CD4-positive, alpha-beta T cell treated with Interferon alpha-2 for 1 hour (primary cell): ENCODE measurements at places on chromosomes 7 and 10.

DNA sequence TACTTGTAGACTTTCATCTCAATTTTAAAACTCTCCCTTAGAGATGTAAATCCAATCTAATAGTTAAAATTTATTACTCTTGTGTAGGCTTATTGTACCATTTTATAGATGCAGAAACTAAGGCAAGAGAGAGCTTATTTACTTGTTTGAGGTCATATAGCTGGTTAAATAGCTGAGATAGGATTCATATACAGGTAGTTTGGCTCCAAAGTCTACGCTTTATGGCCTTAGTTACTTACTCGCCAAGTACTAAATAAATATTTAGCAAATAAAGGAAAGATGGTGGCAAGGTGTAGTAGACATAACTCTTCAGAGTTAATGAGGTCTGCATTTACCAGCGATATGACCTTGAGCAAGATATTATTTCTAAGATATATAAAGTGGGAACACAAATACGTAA is 86.8 kb downstream of the HBP1 start:
- DNase-seq = no peak

DNA sequence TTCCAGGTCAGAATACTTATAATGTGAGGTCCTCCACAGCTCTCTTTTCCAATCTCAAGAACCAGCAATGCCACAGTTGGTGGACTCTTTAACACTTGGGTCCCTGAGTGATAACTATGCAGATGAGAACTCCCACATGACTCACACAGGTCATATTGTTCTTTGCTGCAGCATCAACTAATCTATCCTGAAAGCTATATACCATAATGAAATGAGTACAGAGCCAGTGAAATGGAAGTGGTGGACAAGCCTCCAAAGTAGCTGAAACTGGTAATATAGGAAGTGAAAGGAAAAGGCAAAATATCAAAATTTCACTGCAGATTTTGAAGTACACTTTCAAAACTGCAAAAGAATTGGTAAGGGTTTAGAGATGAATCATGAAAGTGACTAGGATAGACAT is 45.6 kb downstream of the SORCS1 start:
- DNase-seq = no peak

- no peak for DNase-seq
These were observed 82.0 kb upstream of the GTF2IRD1 start for GRCh38 chr7:74371381-74372341.

- DNase-seq = no peak
These were observed 52.3 kb downstream of the HECTD2 start for GRCh38 chr10:91462423-91462822.

GRCh38 chr7:129263168-129263567 is 38.3 kb downstream of the AHCYL2 start:
- DNase-seq = no peak
